ENCODE measurements at places on chromosomes 16 and 17.

GRCh38 chr17:292531-293382, 59.9 kb downstream of the RPH3AL start:
- no peak for DNase-seq

GRCh38 chr17:57535249-57535966, 209.7 kb downstream of the CCDC182 start:
- DNase-seq, result no peak

DNA sequence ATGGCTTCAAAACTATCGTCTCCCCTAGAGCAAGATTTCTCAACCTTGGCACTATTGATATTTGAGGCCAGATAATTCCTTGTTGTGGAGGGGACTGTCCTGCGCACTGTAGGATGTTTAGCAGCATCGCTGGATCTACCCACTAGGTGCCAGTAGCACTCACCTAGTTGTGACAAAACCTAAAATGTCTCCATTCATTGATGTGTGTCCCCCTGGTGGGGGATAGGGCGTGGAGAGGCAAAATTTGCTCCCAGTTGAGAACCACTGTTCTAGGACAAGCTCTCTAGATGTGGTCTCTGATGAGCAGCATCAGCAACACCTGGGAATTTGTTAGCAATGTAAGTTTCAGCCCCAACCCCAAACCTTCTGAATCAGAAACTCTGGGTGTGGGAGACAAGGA, 259.0 kb downstream of the XYLT1 start:
- no peak for DNase-seq

- DNase-seq, result no peak
These were observed 32.7 kb downstream of the LITAF start for GRCh38 chr16:11554053-11554452.

GRCh38 chr17:82489117-82489516, 30.4 kb upstream of the FOXK2 start:
- no peak for DNase-seq

- DNase-seq, result no peak
These were observed 27.2 kb upstream of the METRNL start for GRCh38 chr17:83052241-83052564.

GRCh38 chr17:7114241-7114874, at the start of gene ASGR2:
TSS of gene ASGR2 (minus strand) at chr17:7114822. CDS start at chr17:7114240, 582 bp downstream.
- DNase-seq, result no peak

GRCh38 chr16:4313563-4314531, 2.0 kb upstream of the GLIS2 start:
- DNase-seq, result peak; percentile 76

DNA sequence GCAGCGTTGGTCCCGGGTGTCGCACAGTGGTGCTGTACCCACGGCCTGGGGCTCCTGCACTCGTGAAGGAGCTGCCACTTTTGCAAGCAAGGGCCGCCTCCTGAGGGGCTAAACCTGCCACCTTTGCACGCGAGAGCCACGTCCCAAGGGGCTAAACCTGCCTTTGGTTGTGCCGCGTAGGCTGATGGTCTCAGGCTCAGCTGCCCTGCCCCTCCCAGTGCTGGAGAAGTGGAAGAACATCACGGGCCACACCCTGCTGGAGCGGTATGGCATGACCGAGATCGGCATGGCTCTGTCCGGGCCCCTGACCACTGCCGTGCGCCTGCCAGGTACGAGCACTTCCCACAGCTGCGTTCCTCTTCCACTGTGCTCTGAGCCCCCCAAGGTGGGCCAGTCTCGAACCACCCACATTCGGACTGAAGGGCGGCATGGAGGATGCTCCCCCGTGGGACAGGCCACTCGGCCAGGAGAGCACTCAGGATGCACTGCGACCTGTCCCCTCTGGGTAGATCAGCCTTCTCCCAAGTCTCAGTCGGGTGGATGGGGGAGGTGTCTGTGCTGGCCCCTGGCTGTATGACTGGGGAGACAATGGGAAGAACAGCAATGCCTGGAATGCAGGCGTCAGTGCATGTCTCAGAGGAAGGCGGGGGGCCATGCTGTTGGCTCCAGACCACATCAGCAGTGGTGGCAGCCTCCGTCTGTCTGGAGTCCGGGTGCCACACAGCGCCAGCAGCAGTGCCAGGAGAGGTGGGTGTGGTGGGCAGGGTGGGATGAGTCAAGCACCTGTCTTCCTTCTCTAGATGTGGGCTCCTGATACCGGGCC, 20.7 kb downstream of the ACSF3 start:
- DNase-seq, result no peak

DNA sequence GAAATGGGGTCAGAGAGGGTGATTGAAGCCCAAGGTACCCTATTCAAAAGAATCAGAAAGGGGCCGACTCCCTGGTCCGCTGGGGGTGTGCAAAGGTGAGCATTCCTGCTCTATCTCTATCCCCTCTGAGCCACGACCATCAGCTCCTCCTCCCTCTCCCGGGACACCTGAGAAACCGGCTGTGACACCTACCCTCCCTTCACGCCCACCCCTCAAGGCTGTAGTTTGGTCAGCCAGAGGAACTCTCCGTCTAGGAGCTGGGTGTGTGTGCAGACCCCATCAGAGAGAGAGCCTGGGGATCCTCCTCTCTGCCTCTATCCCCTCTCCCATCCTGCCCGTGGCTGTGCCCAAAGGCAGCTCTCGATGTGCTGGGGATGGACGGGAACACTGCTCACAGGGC, 27.6 kb upstream of the DLX4 start:
- DNase-seq, result no peak

- DNase-seq, result no peak
These were observed 2.7 kb downstream of the MSL1 start for GRCh38 chr17:40124279-40125141.

DNA sequence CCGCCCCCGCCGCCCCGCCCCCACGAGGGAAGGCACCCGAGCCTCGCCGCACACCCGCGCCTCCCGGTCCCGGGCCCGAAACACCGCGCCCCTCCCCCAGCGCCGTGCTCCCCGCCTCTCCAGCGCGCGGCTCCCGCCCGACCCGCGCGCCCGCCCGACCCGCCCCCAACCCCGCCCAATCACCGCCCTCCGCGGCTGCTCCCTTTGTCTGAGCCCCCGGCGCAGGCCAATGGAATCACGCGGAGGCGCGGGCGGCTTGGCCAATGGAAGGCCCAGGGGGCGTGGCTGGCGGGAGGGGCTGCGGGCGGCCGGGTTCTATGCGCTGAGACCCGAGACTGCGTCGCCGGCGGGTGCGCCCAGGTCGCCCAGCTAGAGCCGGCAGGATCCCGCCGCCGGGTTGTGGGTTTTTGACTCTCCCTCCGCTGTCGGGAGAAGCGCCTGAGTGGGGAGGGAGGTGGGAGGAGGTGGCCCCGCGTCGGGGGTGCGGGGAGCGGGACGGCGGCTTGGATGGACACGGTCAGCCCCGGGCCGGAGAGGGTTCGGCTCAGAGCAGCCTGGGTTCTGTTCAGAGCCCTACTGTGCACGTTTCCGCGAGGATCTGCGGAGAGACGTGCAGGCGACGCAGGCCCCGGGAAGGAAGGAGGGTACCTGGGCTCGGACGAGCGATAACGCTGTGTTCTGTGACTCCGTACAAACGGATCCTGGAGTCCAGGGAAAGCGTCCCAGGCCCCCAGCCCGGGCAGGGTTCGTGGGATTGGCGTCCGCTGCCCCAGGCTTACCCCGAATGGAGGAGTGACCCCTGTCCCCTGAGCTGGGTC, 49.0 kb upstream of the BAHCC1 start:
- peak; percentile 99 for DNase-seq

Measured in GM10248 (cell line).